Lung microvascular endothelial cell (primary cell): ENCODE measurements at places on chromosomes 3 and 15.
A peak's percentile ranks its signal among the peaks of the same experiment; 100 is the strongest.

GRCh38 chr3:193165431-193166120 lies 75.4 kb upstream of the PLAAT1 start:
- no peak for DNase-seq

DNA sequence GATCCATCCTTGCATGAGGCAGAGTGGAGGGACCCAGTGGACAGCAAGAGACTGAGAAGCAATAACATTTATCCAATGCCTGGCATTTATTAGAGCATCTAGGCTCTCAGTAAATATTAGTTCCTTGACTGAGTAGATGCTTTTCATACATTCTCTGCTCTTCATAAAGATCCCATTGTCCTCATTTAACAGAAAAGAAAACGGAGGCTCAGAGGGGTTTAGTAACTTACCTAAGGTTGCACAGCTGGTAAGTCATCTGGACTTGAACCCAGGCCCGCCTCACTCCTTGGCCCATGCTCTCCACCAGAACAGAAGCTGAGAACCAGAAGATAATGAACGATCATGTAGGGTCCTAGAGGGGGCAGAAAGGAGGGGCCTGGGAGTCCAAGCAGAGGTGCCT lies 52.2 kb upstream of the SEC22A start:
- no peak for DNase-seq

- peak; percentile 31 for DNase-seq
Measured at GRCh38 chr15:89768071-89768500, 8.0 kb upstream of the MESP2 start.

GRCh38 chr15:63626955-63627354 lies 29.8 kb downstream of the FBXL22 start:
- DNase-seq, result no peak

DNA sequence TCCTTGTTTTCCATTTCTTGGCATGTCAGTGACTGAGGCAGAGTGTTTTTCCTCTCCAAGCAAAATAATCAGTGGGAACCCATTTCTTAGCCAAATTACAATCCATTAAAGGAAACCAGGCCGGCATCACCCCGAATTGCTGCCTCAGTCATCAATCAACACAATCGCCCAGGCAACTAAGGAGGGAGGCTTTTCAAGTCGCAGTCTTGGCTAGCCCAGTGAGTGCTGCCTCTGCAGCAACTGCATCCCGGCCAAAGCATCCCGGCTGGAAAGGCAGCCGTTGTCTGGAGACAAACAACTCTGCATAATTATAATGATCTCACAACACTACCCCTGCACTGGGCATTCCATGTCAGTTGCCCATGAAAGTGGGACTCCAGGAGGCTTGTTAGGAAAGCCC lies 213.5 kb upstream of the PRICKLE2 start:
- DNase-seq, result no peak
